Activated CD8-positive, alpha-beta memory T cell treated with anti-CD3 and anti-CD28 coated beads for 1 hour (primary cell): ENCODE measurements at places on chromosomes 2 and 18.

DNA sequence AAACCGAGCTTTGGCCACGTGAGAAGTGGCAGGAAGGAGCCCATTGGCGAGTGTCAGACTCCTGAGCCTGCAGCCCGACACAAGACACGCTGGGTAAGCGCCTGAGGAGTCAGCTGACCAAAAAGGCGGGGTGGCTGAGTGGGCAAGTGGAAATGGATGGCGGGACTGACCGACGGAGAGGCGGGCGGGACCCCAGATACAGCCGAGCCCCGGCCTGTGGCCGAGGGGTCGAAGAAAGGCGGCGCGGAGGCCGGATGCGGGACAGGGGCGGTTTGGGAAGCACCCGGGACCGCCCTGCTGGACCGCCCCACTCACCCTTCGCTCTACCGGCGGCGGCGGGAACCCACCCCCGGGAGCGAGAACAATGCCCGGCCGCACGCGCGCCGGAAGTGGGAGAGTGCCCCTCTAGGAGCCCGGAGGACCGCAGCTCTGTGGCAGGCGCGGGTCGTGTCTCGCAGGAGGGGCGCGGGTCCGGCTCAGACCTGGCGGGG lies 22.8 kb downstream of the ZSCAN30 start:
- peak; percentile 40 for DNase-seq

DNA sequence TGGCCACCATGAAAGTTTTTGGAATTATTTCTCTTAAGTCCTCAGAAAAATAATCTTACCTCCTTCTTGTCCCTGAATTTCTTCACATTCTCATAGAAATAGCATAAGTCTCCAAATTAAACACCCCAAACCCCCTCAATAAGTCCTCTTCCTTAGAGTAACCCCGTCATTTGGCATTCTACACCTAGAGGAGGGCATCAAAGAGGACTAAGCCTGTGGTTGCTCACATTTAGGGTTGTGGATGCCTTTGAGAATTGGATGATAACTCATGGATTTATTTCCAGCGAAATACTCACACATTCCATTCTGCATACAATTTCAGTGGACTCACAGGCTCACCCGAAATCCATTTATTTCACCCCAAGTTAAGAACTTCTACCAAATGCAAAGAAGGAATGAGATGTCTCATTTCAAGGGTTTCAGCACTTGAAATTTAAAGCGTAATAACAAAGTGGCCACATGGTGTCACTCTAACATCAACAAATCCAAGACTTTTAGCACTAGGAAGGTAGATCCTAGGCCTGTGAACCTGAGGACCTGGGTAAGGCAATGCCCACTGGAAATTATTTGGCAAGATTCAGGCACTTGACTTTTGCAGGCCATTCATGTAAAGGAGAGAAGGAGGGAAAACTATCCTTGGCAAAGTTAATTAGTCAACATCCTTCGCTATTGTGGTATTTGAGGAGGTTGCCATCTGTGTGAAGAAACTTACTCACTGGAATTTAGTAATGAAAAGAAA lies 24.6 kb downstream of the DYTN start:
- no peak for DNase-seq

GRCh38 chr2:205352593-205352992 lies 329.7 kb upstream of the NRP2 start:
- DNase-seq: no peak

DNA sequence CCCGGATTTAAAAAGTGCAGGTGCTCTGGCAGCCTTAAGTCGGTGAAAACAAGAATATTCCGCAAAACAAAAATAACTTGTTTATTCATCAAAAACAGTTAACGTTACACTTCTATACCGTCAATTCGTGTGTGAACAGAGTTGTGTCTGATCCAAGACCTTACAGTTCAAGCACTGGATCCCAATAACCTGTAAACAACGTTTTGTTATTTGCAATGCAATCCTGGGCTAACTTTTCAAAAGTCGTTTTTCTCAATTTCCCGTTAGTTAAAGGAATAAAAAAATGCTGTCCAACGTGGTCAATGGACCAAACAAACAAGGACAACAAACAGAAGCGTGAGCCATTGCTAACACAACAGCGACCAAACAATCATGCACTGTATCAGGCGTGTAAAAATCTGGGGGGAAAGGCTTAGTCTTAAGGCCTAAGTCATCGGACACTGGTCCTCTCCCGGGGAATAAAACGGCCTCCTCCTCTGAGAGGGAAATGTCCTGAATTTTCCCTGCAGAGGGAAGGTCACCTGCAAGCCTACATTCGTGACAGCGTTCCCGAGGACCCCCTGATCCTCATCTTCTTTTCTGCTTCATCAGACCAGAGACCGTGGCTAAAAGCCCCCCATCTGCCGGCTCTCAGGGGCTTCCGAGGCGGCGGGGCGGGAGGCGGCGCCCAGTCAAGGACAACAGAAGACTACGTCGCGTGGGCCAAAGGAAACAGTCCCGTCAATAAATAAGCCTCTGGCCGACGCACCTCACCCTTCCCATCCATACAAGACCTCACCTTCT lies 490 bp downstream of the NDUFS1 start:
- DNase-seq: no peak

DNA sequence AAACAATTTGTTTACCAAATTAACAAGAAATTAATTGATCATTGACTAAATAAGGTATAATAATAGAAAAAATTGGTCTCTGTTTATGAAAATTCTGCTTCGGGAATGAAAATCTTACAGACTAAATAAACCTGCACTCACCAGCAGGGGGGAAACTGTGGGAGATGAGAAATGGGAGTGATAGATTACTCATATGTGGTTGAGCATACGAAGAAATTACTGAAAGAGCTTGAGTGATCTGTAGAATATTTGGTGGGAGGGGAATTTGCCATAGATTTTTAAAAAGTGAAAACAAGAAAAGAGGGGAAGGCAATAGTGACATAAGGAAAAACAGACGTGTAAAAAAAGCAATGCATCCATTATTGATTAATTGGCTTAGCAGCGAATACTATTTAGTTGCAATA lies 2.2 kb downstream of the HMSD start:
- no peak for DNase-seq
